ENCODE measurements at places on chromosomes 2 and 18. TPM values are rescaled to one million over a fixed set of nuclear protein-coding genes. Genes with fewer than 3 reads are reported as not detected.

- peak overlapping the region; percentile 41 for H3K4me3 ChIP-seq
- peaks cover 2% of the 10 kb centered on the region for H3K27me3 ChIP-seq
- peak overlapping the region; percentile 87 for H3K27ac ChIP-seq
- no peak for DNase-seq
- no peaks in the 10 kb centered on the region for H3K36me3 ChIP-seq
Observed at GRCh38 chr2:37851428-37851827, 73.7 kb upstream of the RMDN2 start.

DNA sequence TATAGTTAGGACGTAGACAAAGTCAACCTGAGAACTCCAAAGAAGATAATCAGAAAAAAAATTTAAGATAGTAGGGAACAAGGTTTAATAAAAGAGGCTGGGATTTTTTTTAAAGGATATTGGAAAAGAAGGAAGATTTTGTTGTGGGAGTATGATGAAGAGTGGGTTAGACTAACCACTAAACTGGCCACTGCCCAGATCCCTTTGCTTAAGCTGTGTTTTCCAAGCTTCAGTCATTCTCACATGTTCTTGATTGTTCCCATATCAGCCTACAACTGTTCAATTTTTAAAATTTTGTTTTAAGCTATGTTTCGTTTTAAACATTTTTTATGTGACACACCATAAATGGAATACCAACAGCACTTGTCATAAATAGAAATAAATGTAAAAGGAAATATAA lies 284.5 kb upstream of the MMADHC start:
- no peaks in the 10 kb centered on the region for H3K27me3 ChIP-seq
- no peak for DNase-seq
- H3K36me3 ChIP-seq = no peaks in the 10 kb centered on the region
- H3K4me3 ChIP-seq = no peak overlapping the region

- DNase-seq = no peak
- H3K4me3 ChIP-seq = no peak overlapping the region
- H3K27me3 ChIP-seq = no peaks in the 10 kb centered on the region
- H3K27ac ChIP-seq = no peak overlapping the region
- peaks cover 9% of the 10 kb centered on the region for H3K36me3 ChIP-seq
Observed at GRCh38 chr2:161208527-161209139, 48.4 kb downstream of the TANK start.

GRCh38 chr2:232310121-232310520 lies 68.4 kb upstream of the ALPP start:
- H3K4me3 ChIP-seq = peak overlapping the region; percentile 74
- peak overlapping the region; percentile 95 for H3K27ac ChIP-seq
- peak; percentile 70 for DNase-seq
- H3K27me3 ChIP-seq = peaks cover 2% of the 10 kb centered on the region
- H3K36me3 ChIP-seq = no peaks in the 10 kb centered on the region
- peaks cover 97% of the 10 kb centered on the region for H3K4me1 ChIP-seq

- peaks cover 1% of the 10 kb centered on the region for H3K4me1 ChIP-seq
- H3K4me3 ChIP-seq = no peak overlapping the region
- H3K27ac ChIP-seq = no peak overlapping the region
- H3K36me3 ChIP-seq = no peaks in the 10 kb centered on the region
- no peak for DNase-seq
- no peaks in the 10 kb centered on the region for H3K27me3 ChIP-seq
Observed at GRCh38 chr2:110866045-110866444, 133.7 kb downstream of the ACOXL start.

GRCh38 chr2:60885683-60886082 lies 4.3 kb downstream of the REL start:
- H3K4me1 ChIP-seq = peaks cover 59% of the 10 kb centered on the region
- peaks cover 4% of the 10 kb centered on the region for H3K36me3 ChIP-seq
- peak overlapping the region; percentile 94 for H3K27ac ChIP-seq
- H3K27me3 ChIP-seq = peaks cover 25% of the 10 kb centered on the region

- no peaks in the 10 kb centered on the region for H3K27me3 ChIP-seq
- H3K4me1 ChIP-seq = no peaks in the 10 kb centered on the region
- DNase-seq = no peak
- no peaks in the 10 kb centered on the region for H3K36me3 ChIP-seq
- no peak overlapping the region for H3K4me3 ChIP-seq
Observed at GRCh38 chr2:221997100-221997499, 301.7 kb downstream of the PAX3 start.

GRCh38 chr2:78585871-78586270 lies 439.6 kb upstream of the REG3G start:
- H3K36me3 ChIP-seq = no peaks in the 10 kb centered on the region
- H3K4me3 ChIP-seq = no peak overlapping the region
- no peak overlapping the region for H3K27ac ChIP-seq
- no peaks in the 10 kb centered on the region for H3K27me3 ChIP-seq

- H3K27ac ChIP-seq = no peak overlapping the region
- H3K4me1 ChIP-seq = no peaks in the 10 kb centered on the region
- no peak overlapping the region for H3K4me3 ChIP-seq
- no peak for DNase-seq
- no peaks in the 10 kb centered on the region for H3K36me3 ChIP-seq
Observed at GRCh38 chr18:64332835-64333234, 183.9 kb upstream of the LINC00305 start.

- no peak overlapping the region for H3K27ac ChIP-seq
- H3K27me3 ChIP-seq = peaks cover 12% of the 10 kb centered on the region
- H3K4me1 ChIP-seq = no peaks in the 10 kb centered on the region
- no peak for DNase-seq
Observed at GRCh38 chr2:66448136-66448991, 13.4 kb downstream of the MEIS1 start.

DNA sequence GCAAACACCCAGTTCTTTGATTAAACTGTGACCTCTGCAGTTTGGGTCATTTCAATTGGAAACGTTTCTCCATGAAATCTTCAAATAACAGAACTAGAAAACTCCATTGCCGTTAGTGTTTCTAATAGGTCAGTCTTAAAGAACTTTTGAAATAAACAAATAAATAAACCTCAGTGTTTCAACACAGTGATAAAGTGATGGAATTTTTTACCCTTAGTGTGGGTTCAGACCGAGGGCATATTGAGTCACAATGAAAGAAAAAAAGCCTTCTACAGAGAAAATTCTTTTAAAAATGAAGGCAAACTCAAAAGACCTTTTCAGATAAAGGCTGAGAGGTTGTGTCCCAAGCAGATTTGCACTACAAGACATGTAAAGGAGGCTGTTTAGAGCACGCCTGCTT lies 149.6 kb downstream of the NCKAP5 start:
- no peak for DNase-seq
- H3K4me3 ChIP-seq = no peak overlapping the region
- H3K27ac ChIP-seq = no peak overlapping the region
- no peaks in the 10 kb centered on the region for H3K27me3 ChIP-seq
- no peaks in the 10 kb centered on the region for H3K4me1 ChIP-seq

GRCh38 chr2:33068261-33068660 lies 121.5 kb downstream of the LTBP1 start:
- H3K36me3 ChIP-seq = no peaks in the 10 kb centered on the region
- H3K4me3 ChIP-seq = no peak overlapping the region
- DNase-seq = no peak
- H3K27me3 ChIP-seq = peaks cover 2% of the 10 kb centered on the region

DNA sequence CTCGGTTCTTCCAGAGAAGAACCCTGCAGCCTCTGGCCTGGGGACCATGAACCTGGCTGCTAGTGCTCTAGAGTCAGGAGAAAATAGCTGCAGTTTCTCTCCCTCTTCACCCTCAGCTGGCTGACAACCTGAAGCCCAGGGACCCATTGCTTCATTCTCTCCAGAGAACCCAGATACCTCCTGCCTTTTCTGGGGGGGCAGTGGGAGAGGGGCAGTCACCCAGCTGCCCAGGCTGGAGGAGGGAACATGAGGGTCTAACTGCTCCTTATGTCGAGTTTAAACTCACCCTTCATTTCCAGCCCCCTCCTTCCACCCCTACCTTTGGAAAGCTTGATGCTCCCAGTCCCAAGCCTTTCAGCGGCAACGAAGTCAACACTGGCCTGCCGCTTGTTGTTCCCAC lies 7.6 kb upstream of the ZFAND2B start:
- H3K27me3 ChIP-seq = peaks cover 12% of the 10 kb centered on the region
- H3K36me3 ChIP-seq = no peaks in the 10 kb centered on the region
- no peak for DNase-seq
- H3K4me3 ChIP-seq = no peak overlapping the region
- H3K27ac ChIP-seq = no peak overlapping the region
- H3K4me1 ChIP-seq = peaks cover 13% of the 10 kb centered on the region

- H3K27me3 ChIP-seq = peaks cover 7% of the 10 kb centered on the region
- no peaks in the 10 kb centered on the region for H3K4me1 ChIP-seq
- H3K27ac ChIP-seq = no peak overlapping the region
- H3K4me3 ChIP-seq = no peak overlapping the region
- no peak for DNase-seq
- no peaks in the 10 kb centered on the region for H3K36me3 ChIP-seq
Observed at GRCh38 chr2:215729985-215730620, 283.2 kb downstream of the MREG start.

GRCh38 chr2:235458839-235459273 lies 35.0 kb upstream of the AGAP1 start:
- H3K27me3 ChIP-seq = peaks cover 5% of the 10 kb centered on the region
- H3K27ac ChIP-seq = no peak overlapping the region
- H3K36me3 ChIP-seq = no peaks in the 10 kb centered on the region
- H3K4me1 ChIP-seq = no peaks in the 10 kb centered on the region

GRCh38 chr2:150483532-150483931 lies 3.9 kb downstream of the RND3 start:
- no peaks in the 10 kb centered on the region for H3K4me1 ChIP-seq
- no peaks in the 10 kb centered on the region for H3K36me3 ChIP-seq
- no peak overlapping the region for H3K27ac ChIP-seq
- H3K27me3 ChIP-seq = peaks cover 7% of the 10 kb centered on the region

GRCh38 chr18:76521417-76522121 lies 26.5 kb upstream of the ZNF516 start:
- DNase-seq = no peak
- H3K27ac ChIP-seq = no peak overlapping the region
- H3K36me3 ChIP-seq = no peaks in the 10 kb centered on the region
- H3K4me1 ChIP-seq = peaks cover 16% of the 10 kb centered on the region

DNA sequence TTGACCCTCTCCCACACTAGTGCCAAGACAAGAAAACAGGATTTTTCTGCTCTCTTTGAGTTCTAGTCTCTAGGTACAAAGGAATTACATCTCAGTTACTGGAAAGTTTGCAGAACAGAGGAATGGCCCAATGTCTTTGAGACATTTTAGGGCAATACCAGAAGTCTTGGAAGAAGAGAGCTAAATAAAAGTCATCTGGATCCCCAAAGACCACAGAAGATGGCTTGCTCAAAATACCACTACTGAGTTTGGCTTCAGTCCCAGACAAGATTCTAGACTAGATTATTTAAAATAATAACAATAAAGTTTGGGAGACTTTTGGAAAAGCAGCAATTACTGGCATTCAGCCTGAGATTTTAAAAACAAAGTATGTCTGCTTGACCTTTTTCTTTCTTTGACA lies 61.9 kb upstream of the HK2 start:
- H3K4me3 ChIP-seq = no peak overlapping the region
- H3K27ac ChIP-seq = no peak overlapping the region
- DNase-seq = no peak
- no peaks in the 10 kb centered on the region for H3K36me3 ChIP-seq
- H3K4me1 ChIP-seq = peaks cover 3% of the 10 kb centered on the region

- no peak overlapping the region for H3K27ac ChIP-seq
- peaks cover 14% of the 10 kb centered on the region for H3K27me3 ChIP-seq
- no peaks in the 10 kb centered on the region for H3K4me1 ChIP-seq
- no peak for DNase-seq
Observed at GRCh38 chr2:216833061-216833460, 26.8 kb downstream of the TNP1 start.

DNA sequence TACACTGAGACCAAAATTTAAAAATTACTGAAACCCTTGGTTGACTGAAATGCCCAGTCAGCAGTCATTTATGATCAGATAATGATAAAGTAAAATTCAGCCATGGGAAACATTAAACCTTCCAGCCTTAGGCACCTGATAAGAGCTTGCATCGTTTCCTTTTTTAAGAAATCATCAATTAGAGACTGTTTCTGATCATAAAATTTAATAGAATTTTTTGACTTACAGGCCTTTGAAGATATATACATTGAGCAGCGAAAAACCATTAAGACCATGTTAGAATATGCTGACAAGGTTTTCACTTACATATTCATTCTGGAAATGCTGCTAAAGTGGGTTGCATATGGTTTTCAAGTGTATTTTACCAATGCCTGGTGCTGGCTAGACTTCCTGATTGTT lies 99.6 kb upstream of the CSRNP3 start:
- no peak for DNase-seq
- H3K36me3 ChIP-seq = no peaks in the 10 kb centered on the region
- H3K27me3 ChIP-seq = peaks cover 4% of the 10 kb centered on the region
- no peak overlapping the region for H3K27ac ChIP-seq
- no peak overlapping the region for H3K4me3 ChIP-seq
- no peaks in the 10 kb centered on the region for H3K4me1 ChIP-seq

DNA sequence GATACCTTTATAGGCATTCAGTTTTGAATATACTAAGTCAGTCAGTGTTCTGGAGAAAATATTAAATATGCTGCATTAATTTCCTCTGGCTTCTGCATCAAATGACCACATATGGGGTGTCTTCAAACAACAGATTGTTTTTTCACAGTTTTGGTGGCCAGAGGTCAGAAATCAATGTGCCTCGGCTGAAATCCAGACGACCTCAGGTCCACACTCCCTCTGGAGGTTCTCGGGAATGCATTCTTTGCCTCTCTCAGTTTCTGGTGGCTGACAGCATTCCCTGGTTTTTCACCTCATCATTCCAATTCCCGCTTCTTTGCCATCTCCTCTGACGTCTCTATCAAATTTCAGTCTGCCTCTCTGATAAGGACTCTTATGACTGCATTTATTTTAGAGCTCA lies 142.3 kb downstream of the ZNF407 start:
- no peaks in the 10 kb centered on the region for H3K27me3 ChIP-seq
- H3K36me3 ChIP-seq = peaks cover 4% of the 10 kb centered on the region
- no peak overlapping the region for H3K27ac ChIP-seq

- no peak for DNase-seq
- H3K36me3 ChIP-seq = no peaks in the 10 kb centered on the region
- H3K27ac ChIP-seq = no peak overlapping the region
- H3K27me3 ChIP-seq = peaks cover 2% of the 10 kb centered on the region
Observed at GRCh38 chr2:5756272-5756671, 64.1 kb downstream of the SOX11 start.

DNA sequence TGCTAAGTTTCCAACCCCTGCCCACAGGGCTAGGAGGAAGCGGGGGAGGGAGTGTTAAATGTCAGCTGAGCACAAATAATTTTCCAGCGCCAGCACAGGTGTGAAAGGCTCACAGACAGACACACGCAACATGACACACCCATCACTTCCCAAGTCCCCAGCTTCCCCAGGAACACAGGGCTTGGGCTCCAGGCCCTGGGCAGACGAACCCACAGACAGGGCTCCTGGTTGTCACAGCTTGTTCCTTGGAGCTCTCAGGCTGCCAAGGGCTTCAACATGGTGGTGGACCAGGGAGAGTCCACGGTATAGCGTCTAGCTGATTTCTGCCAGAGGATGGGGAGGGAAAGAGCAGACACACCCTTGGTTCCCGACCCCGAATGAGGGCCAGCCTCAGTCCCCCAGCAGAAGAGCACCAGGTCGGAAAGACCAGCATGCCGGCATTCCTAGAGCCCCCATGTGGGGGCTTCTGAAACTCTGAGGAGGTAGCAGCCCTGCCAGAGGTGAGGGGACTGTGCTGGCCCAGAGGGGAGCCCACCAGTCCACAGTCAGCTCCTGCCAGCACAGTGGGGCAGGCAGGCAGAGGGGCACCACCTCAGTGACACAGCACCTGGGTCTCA lies 1.9 kb downstream of the DUSP2 start:
- H3K4me1 ChIP-seq = peaks cover 79% of the 10 kb centered on the region
- peaks cover 40% of the 10 kb centered on the region for H3K27me3 ChIP-seq
- H3K27ac ChIP-seq = peak overlapping the region; percentile 84
- no peaks in the 10 kb centered on the region for H3K36me3 ChIP-seq

Gene TM4SF20
- not detected for polyA plus RNA-seq

Gene KIAA2012
- not detected for polyA plus RNA-seq

Gene APCDD1
- polyA plus RNA-seq = not detected

Gene OSBPL6
- polyA plus RNA-seq = not detected

Gene SKOR2
- polyA plus RNA-seq = not detected

Data from immature natural killer cell (primary cell).